ENCODE measurements at places on chromosomes 6 and 20. TPM values are rescaled to one million over a fixed set of nuclear protein-coding genes. Genes with fewer than 3 reads are reported as not detected.

LTV1 gene
- total RNA-seq: 25.2 TPM

TRIM10 gene
- total RNA-seq: not detected

TMEM74B gene
- total RNA-seq: 6.1 TPM

TCF21 gene
- total RNA-seq: 56.2 TPM

SLC32A1 gene
- not detected for total RNA-seq

RAET1L gene
- not detected for total RNA-seq

LMBRD1 gene
- 66.7 TPM for total RNA-seq

PPP1R16B gene
- 22.1 TPM for total RNA-seq

WFDC2 gene
- total RNA-seq: 113 TPM

MLN gene
- total RNA-seq: not detected

SLC26A8 gene
- 0.52 TPM for total RNA-seq

GNAS gene
- total RNA-seq: 746 TPM

BNIP5 gene
- total RNA-seq: not detected

CST9L gene
- total RNA-seq: not detected

CST5 gene
- 0.55 TPM for total RNA-seq

C6orf52 gene
- total RNA-seq: not detected

GRM1 gene
- 0.09 TPM for total RNA-seq

GFRAL gene
- not detected for total RNA-seq

SGK2 gene
- total RNA-seq: 1.7 TPM
